ENCODE measurements at places on chromosomes 1 and 21.

- no peak for DNase-seq
Measured at GRCh38 chr1:244497805-244498204, 36.7 kb downstream of the CATSPERE start.

- DNase-seq = no peak
Measured at GRCh38 chr1:208107425-208108212, 136.6 kb downstream of the PLXNA2 start.

DNA sequence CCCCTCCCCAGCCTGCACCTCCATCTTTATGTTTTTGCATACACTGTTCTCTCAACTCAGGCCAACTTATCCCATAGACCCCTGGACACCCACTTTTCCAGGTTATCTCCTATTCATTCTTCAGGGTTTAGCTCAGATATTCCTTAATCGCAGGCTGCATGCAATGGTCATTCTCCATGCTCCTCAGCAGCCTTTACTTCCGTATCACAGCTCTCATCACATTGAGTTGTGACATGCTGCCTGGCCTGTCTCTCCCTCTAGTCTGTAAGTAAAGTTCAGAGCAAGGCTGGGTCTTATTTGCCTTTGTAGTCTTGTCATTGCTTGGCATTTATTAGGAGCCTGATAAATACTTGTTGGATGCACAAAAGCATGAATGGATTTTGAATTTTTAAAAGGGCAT, 6.9 kb downstream of the DNAJC6 start:
- DNase-seq = no peak

- no peak for DNase-seq
Measured at GRCh38 chr1:7177438-7178146, 392.3 kb downstream of the CAMTA1 start.

- DNase-seq = no peak
Measured at GRCh38 chr1:89912073-89912472, 82.8 kb upstream of the ZNF326 start.

- DNase-seq = no peak
Measured at GRCh38 chr1:165317612-165318011, 38.9 kb downstream of the LMX1A start.

DNA sequence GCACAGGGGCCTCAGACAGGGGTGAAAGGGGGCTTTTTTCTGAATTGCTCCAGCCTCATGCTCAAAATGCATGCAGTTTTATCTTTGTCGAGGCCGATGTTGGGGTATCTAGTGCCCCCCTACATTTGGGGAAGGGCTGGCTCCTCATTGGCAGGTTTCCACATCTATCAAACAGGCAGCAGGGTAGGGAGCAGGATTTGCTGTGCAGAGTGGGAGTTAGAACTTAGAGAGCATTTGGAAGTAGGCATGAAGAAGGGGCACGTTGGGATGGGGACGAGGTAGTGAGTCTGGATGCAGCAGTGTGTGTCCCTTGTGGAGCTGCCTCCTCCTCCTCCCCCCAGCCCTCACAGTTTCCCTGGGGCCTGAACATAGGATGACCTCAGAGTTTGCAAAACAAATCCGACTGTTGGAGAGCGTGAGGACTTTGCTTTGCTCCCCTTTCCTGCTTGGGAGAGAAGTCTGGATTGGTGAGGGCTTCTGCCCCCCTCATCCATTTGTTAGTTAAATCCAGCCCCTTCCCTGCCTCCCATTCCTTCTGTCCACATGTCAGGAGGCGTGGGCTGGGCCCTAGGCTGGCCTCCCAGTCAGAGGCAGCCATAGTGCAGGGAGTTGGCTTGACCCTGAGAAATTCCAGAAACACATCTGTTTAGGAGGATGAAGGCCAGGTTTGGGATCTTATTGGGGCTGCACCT, 36.9 kb upstream of the GPR37L1 start:
- DNase-seq = no peak

GRCh38 chr1:172357753-172358385, 62.6 kb upstream of the C1orf105 start:
- DNase-seq = no peak

DNA sequence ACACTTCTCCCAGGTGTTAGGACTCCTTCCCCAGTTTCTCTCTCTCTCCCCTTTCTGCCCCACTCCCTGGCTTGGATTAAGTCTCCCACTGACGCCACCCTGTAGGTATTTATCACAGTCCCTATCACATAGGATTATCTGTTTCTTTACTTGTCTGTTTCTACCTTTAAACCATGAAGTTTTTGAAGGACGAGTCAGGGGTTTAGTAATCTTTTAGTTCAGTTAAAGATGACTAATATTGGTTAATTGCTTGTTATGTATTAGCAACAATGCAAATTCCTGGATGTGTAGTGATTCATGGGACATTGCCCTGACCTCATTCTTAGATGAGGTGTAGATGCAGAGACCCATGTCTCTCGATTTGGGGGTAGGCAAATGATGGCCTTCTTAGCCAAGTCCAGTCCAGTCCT, 6.4 kb downstream of the LAMC1 start:
- no peak for DNase-seq

GRCh38 chr1:61124078-61124477, 41.7 kb downstream of the NFIA start:
- DNase-seq = no peak

GRCh38 chr1:64161357-64161941, 42.0 kb upstream of the UBE2U start:
- no peak for DNase-seq

DNA sequence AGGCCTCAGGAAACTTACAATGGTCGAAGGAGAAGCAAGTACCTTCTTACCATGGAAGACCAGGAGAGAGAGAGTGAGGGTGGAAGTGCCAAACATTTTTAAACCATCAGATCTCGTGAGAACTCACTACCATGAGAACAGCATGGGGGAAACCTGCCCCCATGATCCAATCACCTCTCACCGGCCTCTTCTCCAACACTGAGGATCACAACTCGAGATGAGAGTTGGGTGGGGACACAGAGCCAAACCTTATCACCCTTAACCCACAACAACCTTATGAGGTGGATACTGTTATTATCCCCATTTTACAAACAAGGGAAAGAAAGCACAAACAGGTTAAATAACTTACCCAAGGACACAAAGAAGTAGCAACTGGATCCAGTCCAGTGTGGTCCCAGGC, 80.5 kb downstream of the MPZL1 start:
- DNase-seq = no peak

- DNase-seq = no peak
Measured at GRCh38 chr21:35257413-35257812, 208.3 kb upstream of the RUNX1 start.

GRCh38 chr1:179707406-179707805, 35.7 kb upstream of the FAM163A start:
- DNase-seq = no peak

DNA sequence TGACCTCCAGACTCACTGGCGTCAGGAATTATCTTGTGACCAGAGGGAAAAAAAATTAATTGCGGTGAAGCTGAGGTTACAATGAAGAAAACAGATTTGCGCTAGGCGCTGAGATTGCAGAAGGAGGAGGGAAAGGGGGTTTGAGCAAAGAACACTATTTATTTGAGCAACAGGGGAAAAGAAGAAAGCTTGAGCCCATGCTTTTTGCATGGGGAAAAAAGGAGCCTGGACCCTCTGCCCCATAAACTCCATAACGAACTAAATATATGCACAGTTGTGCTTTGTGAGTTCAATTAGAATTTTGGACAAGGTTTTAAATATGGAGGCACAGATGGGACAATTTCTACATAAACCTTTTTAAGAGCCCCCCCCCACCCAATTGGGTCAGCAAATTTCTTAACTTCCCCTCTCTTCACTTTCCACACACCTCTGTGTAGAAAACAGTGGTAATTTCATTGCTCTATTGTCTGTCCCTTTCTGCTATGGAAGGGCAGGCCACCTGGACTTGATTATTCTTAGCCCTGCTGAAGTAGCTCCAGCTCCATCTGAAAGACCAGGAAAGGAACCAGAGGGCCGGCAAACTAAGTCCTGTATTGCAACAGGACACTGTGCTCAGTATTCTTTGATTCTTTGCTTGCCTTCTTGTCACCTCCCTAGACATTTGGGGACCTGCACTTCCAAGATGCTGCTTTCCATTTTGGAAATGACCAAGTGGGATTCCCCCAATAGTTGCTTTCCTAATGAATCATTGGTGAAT, 862 bp upstream of the ID3 start:
- no peak for DNase-seq

- DNase-seq = peak; percentile 23
Measured at GRCh38 chr1:39394598-39394997, 96.8 kb upstream of the BMP8A start.

DNA sequence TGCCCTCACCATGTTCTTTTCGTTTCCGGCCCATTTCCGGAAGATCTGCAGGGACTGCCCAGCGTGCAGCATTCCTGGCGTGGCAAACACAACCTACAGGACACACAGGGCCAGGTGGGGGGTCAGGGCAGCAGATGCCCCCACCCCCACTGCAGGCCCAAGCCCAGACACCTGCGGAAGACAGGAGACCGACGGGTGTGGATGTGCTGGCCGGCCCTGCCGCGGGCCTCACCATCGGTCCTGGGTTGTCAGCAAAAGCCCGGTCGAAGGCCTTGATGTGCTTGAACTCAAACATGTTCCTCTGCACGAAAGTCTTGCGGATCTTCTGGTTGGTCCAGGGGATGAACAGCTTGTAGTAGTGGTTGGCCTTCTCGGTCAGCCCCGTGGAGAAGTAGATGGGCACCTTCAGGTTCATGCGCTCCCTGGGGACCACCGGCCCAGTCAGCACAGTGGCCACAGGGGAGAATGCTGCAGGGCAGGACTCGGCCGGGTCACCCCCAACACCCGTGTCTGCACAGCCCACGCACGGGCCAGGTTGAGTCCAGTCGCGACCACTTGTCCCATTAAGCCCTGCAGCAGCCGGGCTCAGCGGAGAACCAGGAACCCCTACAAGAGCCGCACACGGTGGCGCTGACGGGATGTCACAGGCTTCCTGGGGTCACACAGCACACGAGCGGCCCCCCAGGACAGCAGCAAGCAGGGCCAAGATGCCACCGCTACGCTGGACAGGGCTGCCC, 5.3 kb downstream of the PUSL1 start:
- DNase-seq = no peak

DNA sequence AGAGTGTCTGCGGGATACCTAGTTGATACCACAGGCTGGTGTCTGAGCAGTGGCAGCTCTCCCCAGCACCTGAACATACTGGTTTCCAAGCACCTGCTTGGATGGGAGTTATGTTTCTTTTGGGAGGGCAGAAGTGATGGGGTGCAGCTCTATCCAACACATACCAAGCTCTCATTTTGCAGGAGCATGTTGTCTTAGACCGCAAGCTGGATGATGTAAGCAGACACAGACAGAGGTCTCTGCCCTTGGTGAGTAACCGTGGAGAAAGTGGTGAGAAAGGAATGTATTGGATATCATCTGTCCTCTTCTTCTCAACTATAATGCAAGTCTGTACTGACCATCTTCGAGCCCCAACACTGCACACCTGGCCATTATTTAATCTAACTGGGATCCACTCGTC, 37.4 kb downstream of the ZNF496 start:
- no peak for DNase-seq

- DNase-seq = no peak
Measured at GRCh38 chr1:228862542-228863505, 127.5 kb downstream of the RHOU start.

- DNase-seq = no peak
Measured at GRCh38 chr1:196088541-196088940, 519.7 kb downstream of the KCNT2 start.

GRCh38 chr1:221327954-221328353, 413.9 kb downstream of the DUSP10 start:
- DNase-seq = no peak

DNA sequence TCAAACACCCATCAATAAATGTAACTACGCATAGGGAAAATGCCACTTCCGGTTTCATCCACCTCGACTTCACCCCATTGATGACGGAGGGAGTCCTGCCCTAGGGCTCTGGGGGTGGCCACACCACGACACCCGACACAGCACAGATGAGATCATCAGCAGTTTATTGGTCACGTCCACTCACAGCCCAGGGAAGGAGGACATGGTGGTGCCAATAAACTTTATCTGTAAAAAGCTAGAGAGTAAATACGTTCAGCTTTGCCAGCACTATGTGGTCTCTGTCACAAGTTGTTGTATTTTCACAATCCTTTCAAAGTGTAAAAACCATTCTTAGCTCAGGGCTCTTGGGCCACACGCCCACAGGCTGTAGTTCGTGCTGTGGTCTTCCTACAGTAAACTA, 16.3 kb downstream of the SETD4 start:
- DNase-seq = no peak

DNA sequence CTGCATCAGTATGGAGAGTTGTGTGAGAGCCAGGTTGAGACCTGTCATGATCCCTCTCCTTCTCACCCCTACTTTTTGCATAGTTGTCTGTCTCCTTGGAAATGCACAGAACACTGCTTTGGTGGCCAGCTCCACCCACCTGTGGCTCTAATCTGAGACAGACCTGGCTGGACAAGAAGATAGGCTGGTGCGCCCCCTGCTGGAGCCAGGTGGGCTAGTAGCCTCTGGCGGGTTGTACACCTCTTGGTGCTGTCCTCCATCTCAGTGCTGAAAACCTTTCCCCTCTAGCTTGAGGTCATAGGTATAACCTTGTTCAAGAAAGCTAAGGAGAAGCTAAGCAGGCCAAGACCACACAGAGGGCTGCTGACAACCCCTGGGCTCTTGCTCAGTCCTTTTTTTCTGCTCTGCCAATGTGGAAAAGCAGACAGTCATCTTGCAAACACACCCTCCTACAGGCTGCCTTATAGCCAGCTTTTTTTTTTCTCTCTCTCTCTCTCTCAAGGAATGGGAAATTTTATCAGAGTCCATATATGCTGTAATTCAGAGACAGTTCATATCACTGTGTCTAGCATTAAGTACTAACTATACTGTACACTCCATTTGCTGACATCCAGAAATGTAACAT, 58.8 kb upstream of the SPATA6 start:
- peak; percentile 0 for DNase-seq

- no peak for DNase-seq
Measured at GRCh38 chr1:158103861-158104522, 76.7 kb upstream of the CD1D start.

DNA sequence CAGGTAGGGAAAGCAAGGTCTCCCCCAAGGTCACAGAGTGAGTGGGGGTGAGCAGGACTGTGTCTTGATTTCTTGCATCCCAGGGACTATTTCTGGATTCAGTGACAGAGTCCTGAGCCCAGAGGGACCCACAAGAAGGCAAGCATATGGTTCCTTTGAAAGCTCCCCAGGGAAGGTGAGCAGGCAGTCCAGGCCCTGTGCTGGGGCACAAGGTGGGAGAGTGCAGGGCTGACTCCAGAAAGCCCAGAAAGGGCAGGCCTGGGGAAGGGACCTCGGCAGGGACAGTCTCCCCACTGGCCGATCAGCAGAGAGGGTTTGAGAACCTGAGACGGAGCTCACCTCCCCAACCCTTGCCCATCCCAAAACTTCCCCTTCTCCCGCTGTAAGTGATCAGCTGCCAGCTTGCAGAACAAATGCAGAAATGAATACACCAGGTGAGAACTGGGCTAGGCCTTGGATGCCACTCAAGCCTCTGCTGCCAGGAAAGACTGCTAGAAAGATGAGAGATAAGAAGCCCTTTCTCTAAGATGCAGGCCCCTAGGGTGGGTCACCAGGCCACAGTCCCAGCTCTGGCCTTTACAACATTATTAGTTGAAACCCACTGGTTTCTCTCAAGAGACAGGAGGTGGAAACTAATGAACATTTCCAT, 121.0 kb downstream of the GLIS1 start:
- DNase-seq = no peak

Measured in CD4-positive, alpha-beta memory T cell (primary cell).